Lung microvascular endothelial cell (primary cell): ENCODE measurements at places on chromosomes 5 and 9. TPM values are rescaled to one million over a fixed set of nuclear protein-coding genes. Genes with fewer than 3 reads are reported as not detected.

GRCh38 chr9:119284118-119284517 is 85.1 kb downstream of the BRINP1 start:
- no peak for DNase-seq

DNA sequence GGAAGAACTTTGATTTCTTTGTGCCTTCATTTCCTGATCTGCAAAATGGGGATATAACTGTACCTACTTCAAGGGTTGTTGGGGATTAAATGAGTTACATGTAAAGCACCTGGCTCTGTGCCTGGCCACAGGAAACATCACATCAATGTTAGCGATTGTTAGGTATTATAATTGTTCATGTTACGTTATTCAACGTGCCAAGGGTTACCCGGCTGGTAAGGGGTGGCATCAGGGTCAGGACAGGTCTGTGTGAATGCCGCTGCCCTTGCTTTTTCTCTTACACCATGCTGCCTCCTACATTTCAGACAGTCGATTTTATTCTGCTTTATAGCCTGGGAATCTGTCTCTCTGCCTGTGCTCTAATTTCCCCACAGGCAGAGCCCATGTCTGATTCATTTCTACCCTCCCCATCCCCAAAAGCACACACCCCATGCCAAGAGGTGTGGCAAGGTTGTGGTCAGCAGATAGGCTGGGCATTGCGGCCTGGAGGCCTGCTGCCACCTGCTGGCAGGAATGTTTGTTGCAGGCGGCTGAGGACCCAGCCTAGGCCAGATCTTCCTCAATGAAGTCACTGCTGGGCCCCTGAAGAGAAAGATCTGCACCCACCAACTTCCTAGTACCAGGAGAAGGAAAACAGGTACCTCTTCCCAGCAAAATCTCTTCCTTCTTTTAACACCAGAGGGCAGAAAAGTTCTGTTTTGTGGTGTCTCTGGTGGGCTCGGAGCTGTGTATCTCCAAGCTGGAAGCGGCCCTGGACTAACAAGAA is 5.3 kb downstream of the ANKS6 start:
- DNase-seq: peak; percentile 82

DNA sequence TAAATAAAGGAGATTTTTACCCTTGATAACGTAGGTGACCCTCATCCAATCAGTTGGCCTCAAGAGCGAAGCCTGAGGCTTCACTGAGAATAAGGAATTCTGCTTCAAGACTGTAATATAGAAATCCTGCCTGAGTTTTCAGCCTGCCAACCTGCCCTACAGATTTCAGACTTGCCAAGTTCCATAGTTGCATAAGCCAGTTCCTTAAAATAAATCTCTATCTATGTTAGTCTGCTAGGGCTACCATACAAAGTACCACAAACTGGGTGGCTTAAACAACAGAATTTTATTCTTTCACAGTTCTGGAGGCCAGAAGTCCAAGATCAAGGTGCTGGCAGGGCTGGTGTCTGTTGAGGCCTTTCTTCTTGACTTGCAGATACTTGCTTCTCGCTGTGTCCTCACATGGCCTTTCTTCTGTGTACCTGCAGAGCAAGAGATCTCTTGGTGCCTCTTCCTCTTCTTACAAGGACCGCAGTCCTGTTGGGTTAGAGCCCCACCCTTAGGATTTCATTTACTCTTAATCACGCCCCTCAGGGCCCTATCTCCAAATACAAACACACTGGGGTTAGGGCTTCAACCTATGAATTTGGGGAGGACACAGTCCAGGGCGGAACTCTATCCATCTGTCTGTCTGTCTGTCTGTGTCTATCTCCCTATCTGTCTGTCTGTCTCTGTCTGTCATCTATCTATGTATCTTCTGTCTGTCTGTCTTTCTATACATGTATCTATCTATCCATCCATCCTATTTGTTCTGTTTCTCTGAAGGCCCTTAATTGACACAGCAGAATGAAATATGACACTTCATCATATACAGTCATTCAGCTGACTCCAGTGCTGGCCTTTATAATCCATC is 17.0 kb upstream of the CMBL start:
- no peak for DNase-seq

GRCh38 chr5:90390928-90391327 is 18.6 kb downstream of the CETN3 start:
- no peak for DNase-seq

CLIC3 gene
- 0.22 TPM in 1 of 2 replicates, not detected in the other for total RNA-seq

GRCh38 chr9:125241863-125242739 is 958 bp upstream of the HSPA5 start:
- peak; percentile 56 for DNase-seq

ZDHHC12 gene
- total RNA-seq: 43.4 and 44.6 TPM in 2 replicates

DNA sequence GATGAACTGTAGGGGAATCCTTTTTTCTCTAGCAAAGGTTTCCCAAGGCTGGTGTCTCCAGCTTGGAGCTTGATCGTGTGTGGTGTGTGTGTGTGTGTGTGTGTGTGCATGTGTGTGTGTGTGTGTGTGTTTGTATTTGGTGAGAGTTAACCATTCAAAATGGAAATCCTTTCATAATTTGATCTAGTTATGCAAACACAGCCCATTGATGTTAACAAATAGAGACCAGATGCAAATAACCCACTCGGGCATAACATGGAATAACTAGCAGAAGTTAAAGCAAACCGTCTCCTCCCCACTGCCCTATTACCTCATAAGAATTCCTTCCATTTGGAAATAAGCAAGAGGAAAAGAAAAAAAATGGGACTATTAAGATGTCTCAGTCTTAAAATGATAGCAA is 24.9 kb upstream of the ZSWIM6 start:
- no peak for DNase-seq

GRCh38 chr5:126515337-126515736 is 79.7 kb downstream of the ALDH7A1 start:
- DNase-seq: no peak

PCDHA1 gene
- total RNA-seq: under 0.01 TPM in 1 of 2 replicates, not detected in the other

- no peak for DNase-seq
Measured at GRCh38 chr9:135127718-135128670, 40.5 kb downstream of the OLFM1 start.

DNA sequence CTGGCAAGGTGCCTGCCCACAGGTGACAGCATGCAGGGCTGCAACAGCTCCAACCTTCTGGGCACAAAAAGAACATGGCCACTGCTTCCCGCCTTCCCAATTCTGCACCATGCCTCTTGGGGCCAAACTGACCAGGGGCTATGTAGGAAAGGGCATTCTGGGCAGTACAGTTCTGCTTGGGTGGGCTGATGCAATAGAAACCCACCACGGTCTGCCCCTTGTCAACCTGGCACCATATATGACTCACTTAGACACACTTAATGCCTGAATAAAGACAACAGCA is 40.2 kb upstream of the FCN1 start:
- no peak for DNase-seq
